ENCODE measurements at places on chromosomes 1 and 21. TPM values are rescaled to one million over a fixed set of nuclear protein-coding genes. Genes with fewer than 3 reads are reported as not detected.

C4BPA gene
- not detected for total RNA-seq

DNA sequence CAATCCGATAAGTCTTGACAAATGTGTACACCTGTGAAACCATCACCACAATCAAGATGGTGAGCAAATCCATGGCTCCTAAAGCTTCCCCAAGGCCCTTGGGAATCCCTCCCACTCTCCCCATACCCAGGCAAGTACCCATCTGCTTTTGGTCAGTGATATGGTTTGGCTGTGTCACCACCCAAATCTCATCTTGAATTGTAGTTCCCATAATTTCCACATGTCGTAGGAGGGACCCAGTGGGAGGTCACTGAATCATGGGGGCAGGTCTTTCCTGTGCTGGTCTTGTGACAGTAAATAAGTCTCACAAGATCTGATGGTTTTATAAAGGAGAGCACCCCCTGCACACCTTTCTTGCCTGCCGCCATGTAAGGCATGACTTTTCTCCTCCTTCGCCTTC is 14.6 kb upstream of the GUCA2B start:
- H3K4me1 ChIP-seq = peaks cover 6% of the 10 kb centered on the region
- H3K4me3 ChIP-seq = no peak overlapping the region
- peaks cover 14% of the 10 kb centered on the region for H3K27me3 ChIP-seq

DNA sequence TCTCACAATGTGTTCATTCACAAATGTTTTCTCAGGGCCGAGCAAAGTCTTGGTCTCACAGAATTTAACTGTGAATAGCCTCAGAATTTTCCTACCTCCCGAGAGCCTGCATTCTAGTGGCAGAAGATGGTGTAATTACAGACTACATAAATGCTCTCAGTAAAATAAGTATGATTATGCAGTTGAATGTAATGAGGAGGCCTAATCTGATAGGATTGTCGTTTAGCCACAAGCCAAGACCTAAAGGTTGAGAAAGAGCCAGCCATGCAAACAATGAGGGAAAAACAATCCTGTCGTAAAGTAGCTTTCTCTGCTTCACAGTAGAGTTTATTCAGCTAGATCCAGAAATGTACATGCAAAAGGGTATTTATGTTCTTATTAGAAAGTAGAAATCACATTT is 607.8 kb upstream of the B3GALT2 start:
- DNase-seq = no peak
- no peak overlapping the region for H3K4me3 ChIP-seq
- H3K36me3 ChIP-seq = no peaks in the 10 kb centered on the region

- no peak overlapping the region for H3K27ac ChIP-seq
- H3K4me3 ChIP-seq = no peak overlapping the region
- no peaks in the 10 kb centered on the region for H3K27me3 ChIP-seq
- H3K36me3 ChIP-seq = no peaks in the 10 kb centered on the region
- H3K4me1 ChIP-seq = peaks cover 8% of the 10 kb centered on the region
Measured at GRCh38 chr1:234855851-234856250, 245.9 kb upstream of the IRF2BP2 start.

GRCh38 chr1:104791030-104791429 is 1041.3 kb downstream of the AMY1C start:
- no peak overlapping the region for H3K27ac ChIP-seq
- H3K4me3 ChIP-seq = no peak overlapping the region
- H3K27me3 ChIP-seq = no peaks in the 10 kb centered on the region
- no peaks in the 10 kb centered on the region for H3K36me3 ChIP-seq
